ENCODE measurements at places on chromosomes 3 and 15.

DNA sequence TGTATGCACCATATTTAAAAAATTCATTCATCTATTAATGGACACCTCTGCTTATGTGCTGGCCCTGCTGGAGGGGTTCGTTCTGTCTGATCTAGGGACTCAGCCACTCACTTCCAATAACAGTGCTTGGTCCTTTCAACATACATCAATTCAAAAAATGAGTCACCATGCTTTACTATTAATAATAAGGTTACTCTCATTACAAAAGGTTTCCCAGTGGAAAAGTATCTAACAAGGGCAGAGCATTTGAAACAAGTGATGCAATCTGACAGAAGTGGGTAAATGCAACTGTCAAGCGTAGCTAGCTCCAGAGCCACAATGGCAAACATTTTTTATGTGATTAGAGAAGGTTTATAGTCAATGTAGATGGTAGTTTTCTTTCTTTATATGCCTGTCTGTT lies 67.9 kb upstream of the TNIK start:
- no peak for DNase-seq

- no peak for DNase-seq
Measured at GRCh38 chr3:189167027-189167766, 4.6 kb upstream of the TPRG1 start.

GRCh38 chr3:182294256-182294655 lies 499.0 kb upstream of the ATP11B start:
- DNase-seq, result no peak

DNA sequence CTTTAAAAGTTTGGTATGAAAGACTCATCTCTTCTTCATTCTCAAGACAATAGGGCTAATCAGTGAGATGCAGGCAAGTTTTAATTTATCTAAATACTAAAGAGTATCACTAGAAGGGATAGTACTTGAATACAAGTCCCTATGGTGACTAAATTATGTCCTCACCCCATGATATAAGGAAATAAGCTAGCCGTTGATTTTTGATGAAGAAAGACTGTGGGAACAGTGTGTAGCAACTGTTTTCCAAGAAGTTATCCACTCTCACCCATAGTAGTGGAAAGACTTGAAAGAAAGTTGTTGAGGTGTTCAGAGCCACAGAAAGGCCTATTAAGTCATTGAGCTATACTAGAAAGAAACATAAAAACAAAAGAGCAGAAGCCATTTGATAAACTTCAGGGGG lies 36.7 kb downstream of the PIK3CA start:
- no peak for DNase-seq

DNA sequence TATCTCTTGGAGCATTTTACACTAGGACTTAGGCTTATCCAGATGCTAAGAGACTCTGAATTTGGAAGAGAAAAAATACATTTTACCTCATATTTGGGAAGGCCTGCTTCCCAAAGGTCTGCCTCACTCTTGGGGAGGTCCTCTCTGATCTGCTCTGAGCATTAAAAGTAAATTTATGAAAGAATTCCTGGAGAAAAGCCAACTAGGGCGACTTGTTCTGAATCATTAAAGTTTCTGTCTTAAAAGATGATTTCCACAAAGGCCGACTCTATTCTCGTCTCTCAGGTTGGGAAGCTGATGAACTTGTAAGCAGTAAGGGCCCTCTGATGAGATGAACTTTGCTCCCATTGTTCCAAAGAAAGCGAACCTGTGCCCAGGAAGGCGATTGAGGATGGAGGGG lies 48.7 kb upstream of the HES1 start:
- DNase-seq, result no peak

DNA sequence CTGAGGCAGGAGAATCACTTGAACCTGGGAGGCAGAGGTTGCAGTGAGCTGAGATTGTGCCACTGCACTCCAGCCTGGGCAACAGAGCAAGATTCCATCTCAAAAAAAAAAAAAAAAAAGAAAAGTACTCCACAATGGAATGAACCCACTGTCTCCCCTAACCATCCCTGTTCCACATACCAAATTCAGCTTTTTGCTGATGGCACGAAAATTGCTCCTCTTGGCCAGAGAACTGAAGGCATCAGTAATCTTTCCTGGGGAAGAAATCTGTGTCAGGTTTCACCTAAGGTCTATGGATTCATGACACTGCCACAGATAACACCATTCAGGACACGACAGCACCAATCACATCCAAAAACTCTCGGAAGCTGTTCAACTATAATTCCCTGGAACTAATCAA lies 6.9 kb upstream of the PRC1 start:
- no peak for DNase-seq

DNA sequence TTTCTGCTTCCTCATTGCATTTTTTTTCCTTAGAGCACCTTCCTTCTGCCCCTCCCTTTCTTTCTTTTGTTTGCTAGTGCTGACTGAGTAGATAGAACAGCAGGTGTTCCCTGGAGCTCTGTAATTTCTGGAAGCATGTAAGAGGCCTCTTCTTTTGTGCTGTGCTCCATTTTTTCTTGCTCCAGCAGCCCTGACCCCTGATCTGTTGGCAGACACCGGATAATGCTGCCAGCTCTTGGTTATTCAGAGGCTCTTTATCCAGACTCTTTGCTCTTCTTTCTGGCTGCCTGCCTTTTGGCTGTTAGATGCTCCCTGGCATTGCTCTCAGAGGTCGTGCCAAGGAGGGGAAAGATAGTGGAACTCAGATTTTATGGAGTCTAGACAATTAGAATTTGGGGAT lies 104.4 kb upstream of the RBMS3 start:
- no peak for DNase-seq

DNA sequence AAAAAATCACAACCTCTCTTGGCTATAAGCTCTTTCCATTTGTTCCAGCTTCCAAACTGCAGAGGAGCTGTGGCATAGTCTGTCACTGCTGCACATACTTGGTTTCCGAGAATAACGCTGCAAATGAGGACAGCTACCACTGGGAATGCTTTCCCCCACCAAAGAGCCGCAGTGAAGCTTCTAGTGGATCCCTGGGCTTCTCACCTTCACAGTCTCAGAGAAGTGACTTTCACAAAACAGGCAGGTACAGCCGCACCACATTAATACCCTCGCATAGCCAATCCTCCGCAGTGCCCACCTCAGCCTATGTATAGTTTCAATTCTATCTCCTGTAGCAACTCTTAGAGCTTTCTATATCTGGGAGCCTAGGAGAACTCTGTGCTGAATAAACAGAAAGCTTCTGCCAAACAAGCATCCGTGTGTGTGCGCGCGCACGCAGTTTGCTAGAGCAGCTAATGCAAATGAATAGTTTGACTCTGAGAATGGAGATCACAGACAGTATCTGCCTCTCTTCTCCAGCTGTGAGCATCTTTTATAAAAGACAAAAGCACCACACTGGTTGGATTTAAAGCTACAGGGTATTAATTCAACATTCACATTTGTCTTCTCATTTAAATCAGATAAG lies 81.9 kb upstream of the PLXND1 start:
- no peak for DNase-seq

- no peak for DNase-seq
Measured at GRCh38 chr3:48548126-48548525, 8.5 kb downstream of the PFKFB4 start.

- no peak for DNase-seq
Measured at GRCh38 chr3:25558121-25558520, 106.6 kb downstream of the TOP2B start.

DNA sequence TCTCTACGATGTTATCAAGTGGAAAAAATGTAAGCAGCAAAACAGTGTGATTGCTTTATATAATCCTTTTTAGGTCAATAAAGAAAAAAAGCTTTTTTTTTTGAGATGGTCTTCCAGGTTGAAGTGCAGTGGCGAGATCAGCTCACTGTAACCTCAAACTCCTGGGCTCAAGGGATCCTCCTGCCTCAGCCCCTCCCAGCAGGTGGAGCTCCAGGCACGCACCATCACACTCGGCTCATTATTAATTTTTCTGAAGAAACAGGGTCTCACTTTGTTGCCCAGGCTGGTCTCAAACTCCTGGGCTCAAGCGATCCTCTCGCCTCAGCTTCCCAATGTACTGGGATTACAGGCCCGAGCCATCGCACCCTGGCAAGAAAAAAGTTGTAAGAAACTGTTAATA lies 17.3 kb downstream of the RNF168 start:
- peak; percentile 25 for DNase-seq

DNA sequence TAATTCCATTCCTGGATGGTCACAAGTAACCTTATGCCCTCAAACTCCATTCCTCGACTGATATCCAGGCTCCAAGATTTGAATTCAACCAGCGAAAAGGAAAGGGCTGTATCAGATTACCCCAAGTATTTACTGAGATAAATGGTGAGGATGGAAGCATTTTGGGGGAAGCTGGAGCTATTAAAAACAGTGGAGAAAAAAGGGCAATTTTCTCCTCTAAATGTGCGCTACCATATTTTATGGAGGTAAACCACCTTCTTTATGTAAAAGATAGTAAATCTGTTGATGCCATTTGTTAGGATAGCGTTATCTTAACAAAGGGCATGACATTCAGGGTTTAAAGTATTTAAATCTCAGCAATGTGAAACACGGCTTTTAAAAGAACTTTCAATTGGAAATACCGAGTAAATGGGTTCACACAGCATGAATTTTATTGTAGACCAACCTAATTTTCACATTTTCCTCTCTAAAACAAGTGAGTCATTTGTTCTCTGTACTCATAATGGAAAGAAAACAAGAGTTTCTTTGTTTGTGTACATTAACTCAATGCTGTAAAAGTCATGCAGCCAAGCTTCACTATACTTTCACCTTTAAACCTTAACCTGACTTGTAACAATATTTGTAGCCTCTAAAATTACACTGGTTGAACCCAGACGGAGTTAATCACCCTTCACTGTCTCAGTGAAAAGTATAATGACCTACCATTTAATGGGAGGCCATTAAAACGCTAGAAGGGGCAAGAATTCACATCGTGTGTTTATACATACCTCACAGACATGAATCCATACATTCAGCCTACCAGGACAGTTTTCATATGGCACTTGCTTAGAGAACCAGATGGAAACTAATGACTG lies 773.4 kb downstream of the ROBO1 start:
- no peak for DNase-seq

DNA sequence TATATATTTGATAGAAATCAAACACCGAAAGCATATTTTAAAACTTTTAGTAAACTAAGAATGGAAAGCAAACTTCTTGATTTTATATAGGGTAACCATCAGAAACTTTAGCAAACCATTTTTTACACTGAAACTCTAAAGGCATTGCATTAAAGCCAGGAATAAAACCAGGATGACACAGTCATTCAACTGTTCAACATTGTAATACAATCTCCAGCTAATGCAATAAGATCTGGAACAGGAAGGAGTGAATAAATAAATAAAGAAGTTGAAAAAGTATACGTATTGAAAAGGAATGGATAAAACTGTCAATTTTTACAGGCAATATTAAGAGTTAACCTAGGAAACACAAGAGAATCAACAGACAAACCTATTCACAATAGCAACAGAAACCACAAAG lies 181.9 kb upstream of the TTC14 start:
- no peak for DNase-seq

DNA sequence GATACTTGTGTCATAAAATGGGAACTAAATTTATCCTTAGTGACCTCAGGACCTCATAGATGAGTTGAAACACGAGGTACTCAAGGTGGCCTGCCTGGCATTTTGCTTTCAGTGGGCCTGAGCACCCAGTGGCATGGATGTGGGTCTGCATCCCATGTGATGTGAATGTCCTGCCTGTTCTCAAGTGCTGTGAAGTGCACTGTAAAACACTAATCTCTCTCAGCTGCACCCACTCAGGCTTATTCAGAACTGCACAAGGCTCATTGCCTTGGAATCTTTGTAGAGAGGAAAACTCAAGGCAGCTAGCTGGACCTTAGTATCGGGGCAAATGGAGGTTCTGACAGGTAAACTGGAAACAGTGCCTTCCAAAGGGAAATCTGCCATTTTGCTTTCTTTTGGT lies 767.0 kb downstream of the TUSC7 start:
- no peak for DNase-seq

DNA sequence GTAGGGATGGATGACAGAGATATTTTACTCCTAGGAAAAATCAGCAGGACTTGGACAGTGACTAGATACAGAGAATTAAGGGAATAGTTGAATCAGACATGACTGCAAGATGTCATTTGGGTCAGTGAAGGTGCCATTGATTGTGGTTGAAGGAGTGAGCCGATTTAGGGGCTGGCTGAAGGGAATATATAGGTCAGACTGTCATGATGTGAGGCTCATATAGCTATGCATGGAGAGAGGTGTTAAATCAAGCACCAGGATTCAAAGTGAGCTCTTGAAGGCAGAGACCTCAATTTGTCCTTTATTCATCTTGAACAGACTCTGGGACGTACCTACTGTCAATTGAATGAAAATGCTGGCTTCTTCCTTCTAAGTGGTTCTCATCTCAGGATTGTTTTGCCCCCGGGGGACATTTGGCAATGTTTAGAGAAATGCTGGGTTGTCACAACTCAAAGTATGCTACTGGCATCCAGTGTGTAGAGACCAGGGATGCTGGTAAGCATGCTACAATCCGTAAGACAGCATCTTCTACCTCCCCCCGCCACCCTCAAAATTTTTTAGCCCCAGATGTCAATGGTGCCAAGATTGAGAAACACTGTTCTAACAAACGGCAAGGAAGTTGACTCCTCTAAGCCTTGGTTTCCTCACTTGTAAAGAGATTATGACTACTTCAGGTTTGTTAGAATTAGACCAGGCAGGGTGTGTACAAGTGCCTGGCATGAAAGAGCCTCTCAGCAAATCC lies 7.8 kb downstream of the ATP2C1 start:
- DNase-seq, result no peak

DNA sequence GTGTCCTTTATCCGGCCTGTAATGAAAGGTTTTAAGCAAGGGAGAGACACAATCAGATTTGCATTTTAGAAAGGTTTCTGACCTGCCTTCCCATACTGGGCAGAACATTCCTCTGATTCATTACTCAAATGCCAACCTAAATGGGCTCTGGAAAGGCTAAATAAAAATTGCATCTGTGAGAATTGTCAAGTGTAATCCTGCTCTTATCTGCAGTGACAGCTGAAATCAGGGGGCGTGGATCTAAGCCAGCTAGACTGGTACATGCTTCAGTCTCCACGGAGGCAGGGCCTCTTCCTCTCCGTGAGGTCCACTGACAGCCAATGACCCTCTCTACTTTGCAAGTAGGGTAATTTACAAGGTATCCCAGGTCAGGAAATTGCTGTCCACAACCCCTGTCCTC lies 32.5 kb upstream of the MINAR1 start:
- no peak for DNase-seq

GRCh38 chr3:193211984-193212383 lies 29.0 kb upstream of the PLAAT1 start:
- DNase-seq, result no peak

Data from stimulated activated CD4-positive, alpha-beta T cell treated with anti-CD3 and anti-CD28 coated beads, Interleukin-4, amount 100 ng/mL, for 4 hours (primary cell).